Muscle of back (tissue), 13 donors: ENCODE measurements at places on chromosomes 2 and 18.

DNA sequence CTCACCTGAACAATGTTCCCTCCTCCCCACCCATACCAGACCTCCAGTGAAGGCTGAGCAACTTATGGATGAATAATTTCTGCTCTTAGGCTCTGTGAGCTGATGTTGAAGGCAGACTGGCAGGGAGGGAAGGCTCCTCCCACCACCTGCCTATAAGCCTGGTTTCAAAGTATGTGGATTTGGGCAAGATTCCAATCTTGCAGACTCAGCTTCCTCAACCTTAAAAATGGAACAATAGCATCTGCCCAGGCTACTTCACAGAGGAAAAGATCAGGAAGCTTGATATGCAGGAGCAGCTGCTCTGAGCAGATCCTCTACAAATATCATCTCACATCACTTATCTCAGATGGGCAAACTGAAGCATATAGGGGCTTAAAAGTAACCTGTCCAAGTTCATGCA is 112.2 kb downstream of the ZFP36L2 start:
- no peak for DNase-seq

DNA sequence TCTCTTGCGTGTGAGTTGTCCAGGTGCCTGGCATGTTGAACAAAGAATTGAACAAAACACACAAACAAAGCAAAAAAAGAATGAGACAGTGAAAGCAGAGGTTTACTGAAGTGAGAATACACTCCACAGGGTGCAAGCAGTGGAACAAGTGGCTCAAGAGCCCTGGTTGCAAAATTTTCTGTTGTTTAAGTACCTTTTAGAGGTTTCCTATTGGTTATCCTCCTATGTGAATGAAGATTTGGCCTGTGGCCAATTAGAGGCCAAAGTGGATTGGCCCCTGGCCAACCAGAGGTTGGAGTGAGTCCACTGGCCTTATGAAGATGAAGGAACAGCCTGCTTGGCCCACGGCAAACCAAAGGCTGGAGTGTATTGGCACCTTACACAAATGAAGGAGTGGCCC is 1188.5 kb upstream of the NRXN1 start:
- DNase-seq: no peak

DNA sequence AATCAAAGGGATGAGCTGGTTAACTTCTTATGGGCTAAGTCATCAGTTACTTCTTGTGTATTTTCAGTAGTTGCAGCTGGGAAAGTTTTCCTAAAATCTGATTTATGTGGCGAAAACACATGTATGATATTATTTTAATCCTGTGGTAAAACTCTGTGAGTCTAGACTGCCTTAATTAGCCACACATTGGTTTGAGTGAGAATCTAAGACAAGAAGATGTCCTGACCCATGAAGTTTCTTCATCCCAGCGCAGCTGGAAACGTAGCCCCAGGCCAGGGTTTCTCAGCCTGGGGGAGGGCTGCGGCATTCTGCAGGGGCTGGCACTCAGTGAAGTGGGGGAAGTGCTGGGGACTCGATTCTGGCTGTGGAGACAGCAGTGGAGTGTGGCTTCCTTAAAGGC is 44.7 kb upstream of the INHBB start:
- no peak for DNase-seq

DNA sequence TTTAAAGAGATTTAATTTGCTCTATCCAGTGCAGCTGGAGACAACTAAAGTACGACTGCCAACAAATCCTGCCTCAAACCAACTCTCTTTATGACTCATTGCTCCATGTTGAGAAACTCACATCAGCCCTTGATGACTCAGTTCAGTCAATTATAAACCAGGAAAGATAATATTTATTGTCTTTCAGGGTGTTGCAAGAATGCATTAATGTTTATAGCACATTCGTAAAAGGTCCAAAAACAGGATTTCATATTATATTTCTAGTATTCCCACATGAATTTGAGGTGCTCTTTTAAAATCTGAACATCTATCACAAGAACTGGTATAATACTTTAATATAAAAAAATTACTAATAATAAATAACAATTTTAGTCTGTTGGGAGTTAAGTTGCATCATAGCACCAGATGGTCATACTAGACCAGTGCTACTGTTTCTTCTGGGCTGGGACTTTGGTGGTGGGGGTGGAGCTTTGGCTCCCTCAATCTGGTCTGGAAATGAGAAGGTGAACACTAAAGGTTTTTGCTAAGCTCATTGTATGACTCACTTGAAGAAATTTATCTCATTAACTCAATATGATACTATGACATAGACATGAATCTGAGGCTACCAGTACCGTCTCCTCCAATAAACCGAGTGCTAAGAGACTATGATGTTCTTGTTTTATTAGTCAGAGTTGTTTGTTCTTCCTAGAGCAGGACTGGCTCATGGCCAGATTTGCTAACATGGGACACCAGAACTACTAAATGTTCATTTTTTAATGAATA is 26.6 kb upstream of the MAP3K20 start:
- peak; percentile 71 for DNase-seq

DNA sequence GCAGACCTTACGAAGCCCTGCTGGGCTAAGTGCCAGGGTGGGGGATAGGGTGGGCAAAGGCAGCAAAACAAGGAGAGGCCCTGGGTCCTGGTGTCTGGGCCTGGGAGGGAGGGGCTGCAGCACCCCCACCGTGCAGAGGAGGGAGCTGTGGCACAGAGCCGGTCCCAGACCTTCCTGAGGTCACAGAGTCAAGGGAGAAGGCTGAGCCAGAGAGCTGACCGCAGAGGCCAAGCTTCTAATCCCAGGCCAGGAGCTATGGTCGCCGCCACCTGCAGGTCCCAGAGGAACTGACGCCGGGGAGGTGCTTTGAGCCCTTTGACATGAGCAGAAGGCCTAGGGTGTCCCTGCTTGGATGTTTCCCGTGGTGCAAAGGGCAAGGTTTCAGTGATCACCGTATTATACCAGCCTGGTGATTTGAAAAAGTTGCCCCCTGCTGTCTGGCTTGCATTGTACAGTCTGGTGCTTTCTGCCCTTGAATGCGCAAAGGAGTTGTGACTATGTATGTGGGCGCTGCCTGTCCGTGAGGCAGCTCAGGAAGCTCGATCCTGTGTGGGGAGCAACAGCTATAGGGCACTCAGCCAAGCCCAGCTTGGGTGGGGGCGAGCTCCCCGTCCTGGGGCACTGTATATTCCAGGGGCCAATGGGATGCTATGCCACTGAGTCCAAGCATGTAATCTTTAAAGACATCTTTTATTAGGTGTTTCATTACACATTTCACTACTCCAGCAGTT is 44.3 kb downstream of the EDAR start:
- DNase-seq: no peak

DNA sequence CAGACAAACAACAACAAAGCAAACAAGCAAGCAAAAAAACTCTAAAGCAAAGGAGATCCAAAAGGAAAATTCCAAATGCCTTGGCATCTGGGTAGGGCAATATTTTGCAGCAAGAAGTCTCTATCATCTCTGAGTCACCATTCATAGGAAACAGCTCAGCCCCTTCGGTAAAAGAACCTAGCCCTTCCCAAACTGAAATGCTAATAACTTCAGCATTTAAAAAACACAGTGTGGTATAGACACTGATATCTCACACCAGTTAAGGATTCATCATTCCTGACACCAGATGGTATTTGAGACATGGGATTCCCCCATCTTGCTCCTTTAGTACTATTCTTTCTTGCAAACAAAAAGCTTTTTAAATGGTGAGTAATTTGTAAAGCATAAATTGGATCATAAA is 491.8 kb downstream of the TXNL1 start:
- no peak for DNase-seq

DNA sequence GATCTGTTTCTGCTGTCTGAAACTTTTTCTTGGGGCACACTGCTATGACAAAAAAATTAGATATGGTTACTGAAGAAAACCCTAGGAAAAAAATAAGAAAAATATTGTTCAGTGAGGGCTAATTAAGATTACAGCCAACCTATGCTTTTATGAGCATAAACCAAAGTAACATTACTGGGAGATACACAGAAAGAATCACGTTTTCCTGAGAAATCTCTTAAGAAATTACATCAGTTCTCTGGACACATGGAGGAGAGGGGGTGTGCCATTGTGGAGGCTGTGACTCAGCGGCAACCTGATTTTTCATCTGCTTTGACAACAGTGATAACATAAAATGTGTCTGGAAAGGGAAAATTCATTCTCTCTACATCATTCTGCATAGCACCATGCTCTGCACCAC is 13.4 kb upstream of the NMI start:
- peak; percentile 80 for DNase-seq

DNA sequence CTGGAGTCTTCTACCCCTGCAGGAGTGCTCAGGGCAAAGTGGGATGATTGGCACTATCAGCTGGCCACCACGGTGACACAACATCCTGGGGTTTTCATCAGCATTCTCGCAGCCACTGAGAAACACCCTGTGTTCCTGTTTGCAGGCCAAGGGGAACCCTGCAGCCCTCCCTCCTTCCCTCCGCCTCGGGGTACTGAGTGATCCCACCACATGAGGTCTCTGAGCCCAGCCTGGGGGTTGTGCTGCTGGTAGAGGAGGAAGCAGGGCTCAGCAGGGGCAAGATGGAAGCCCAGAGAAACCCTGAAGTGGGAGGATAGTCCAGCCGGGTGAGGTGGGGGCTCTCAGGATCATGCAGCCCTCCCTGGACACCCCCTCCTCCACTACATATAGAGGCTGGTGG is at the start of gene OXER1:
TSS of gene OXER1 (minus strand) at position 40 of the 400 bp plus-strand sequence. CDS start 73 bp downstream, outside the sequence.
- DNase-seq: no peak

DNA sequence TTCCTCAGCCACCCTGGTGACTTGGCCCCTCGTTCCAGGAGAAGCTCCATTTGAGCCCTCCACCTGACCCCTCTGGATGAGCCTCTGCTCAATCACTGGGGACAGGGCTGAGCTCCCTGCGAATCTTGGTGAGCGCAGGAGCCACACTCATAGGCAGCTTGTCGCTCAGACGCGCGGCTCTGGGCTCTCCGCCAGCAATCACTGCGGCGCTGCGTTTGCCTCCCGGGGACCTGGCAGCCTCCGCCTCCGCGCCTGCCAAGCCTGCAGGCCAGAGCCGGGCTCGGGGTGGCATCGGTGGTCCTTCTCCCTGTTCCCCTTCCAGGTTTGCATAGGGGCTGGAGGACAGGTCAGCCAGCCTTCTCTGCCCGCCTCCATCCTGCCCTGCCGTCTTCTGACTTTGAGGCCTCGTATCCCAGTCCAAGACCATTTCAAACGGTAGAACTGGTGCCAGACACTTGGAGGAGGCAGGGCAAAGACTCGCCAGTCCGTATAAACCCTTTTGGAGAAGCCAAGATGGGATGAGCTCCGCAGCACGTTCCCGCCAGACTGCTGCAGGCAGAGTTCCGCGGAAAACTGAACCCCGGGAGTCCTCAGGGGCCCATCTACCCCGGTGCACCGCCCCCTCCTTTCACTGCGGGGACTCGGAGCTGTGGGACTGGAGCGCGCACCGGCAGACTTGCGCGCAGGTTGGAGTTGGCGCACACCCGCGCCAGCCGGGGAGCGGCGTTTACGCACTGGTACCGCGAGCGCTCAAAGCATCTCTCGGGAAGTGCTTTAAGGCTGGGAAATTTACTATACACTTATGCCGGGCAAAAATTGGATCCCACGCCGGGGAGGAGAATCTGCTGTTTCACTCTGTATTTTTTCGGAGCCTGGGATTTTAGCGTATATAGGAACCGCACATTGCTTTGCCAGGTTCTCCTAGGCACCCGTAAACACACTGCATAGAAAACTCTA is 1.1 kb upstream of the TACR1 start:
- peak; percentile 40 for DNase-seq

- DNase-seq: peak; percentile 82
Observed at GRCh38 chr2:151363709-151364108, 6.3 kb downstream of the TNFAIP6 start.

DNA sequence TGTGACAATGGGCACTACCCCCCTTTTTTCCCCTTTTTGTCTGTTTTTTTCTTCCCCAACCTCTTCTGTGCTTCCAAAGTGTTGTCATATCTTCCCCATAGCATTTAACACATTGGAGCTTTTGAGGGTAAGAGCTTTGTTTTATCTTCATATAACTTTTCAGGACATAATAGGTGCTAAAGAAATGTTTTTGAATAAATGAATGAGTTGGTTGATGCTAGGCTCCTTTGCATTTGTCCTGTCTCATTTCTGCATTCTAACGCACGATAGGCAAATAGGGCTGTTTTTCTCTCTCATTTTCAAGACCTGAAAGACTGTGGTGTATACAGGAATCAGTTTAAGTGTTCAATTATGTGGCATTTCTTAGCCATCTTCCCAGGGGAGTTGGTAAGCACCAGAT is 832 bp upstream of the COPS7B start:
- no peak for DNase-seq

DNA sequence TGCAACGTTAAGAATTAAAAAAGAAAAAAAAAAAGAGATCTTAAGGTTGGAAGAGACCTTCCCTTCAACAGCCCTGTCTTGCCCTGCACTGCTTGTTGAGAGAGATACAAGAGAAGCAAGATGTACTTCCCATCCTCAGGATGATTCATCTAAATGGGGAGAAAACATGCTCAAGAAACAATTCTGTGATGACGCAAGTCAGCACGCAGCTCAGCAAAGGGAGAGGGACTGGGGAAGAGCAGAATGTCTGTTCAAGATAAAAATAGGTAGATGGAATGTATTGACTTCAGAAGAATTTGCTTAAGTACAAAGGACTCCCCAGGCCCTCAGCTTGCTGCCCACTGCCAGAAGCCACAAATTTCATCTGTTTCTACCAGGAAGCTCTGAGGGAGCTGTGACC is 198.2 kb upstream of the SPRED2 start:
- no peak for DNase-seq

GRCh38 chr2:31987454-31988220 is 23.2 kb downstream of the MEMO1 start:
- DNase-seq: peak; percentile 11

DNA sequence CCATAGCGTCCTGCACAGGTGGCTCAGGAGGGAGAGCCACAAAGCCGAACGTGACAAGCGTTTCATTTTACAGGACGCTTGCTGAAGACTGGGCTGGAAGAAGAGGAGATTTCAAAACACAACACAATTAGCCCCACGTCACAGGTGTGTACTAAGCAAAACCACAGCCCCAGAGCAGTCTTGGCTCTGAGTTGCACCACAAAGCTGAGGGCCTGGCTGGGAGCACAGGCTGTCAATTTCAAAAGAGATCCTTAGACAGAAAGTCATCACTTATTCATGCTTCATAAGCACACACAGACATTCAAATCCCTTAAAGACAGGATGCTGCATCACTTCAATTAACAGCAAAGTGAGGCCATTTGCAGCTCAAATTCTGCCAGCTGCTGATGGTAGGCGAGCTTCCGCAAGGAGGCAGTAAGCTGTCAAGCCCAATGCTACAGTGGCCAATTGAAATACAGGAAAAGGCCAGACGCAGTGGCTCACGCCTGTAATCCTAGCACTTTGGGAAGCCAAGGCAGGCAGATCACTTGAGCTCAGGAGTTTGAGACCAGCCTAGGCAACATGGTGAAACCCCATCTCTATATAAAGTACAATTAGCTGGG is 79.6 kb downstream of the SKA1 start:
- no peak for DNase-seq

GRCh38 chr2:1974397-1974796 is 230.1 kb upstream of the PXDN start:
- DNase-seq: peak; percentile 73
